ENCODE measurements at places on chromosomes 2 and 18.
A peak's percentile ranks its signal among the peaks of the same experiment; 100 is the strongest.

DNA sequence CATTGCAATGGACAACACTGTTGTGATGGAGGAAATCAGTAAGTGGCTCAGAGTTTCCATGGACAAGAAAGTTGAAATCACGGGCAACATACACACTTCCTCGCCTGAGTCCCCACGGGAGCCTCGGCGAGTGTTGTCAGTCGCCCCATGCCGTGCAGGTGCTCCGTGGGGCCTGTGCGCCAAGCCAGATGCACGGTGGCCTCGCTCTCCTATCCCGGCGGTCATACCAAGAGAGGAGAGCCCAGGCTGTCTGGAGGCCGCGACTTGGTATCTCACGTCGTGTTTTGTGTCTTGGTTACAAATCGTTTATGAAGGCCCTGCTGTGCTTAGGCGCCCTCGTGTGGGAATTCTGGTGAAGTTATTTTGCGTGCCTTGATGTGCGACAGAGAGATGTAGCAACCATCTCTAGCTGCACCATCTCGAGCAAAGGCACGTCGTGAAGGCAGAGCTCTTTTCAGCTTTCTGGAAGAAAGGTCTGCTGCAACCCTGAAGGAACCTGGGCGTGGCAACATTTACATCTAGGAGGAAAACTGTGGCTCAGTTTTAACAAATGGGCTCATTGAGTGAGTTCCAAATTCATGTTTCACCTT is 21.8 kb downstream of the ATG4B start:
- DNase-seq: peak; percentile 46

GRCh38 chr18:37922162-37922561 is 356.6 kb upstream of the CELF4 start:
- no peak for DNase-seq

DNA sequence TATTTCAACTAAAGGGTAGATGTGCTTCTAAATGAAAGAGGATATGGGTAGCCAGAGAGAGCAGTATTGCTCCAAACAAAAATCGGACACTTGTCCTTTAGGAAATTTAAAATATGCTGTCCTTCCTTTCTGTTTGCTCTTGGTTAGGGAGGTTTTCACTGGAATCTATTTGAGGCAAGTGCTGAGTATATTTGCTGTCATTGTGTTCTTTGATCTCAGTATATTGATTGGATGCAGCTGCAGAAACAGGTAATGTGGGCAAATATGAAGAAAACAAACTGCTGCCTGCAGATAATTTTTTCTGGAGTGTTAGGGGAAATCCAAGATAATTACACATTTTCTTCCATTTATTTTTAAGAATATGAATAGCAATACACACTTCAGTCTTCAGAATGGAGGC is 410.2 kb downstream of the NCKAP5 start:
- no peak for DNase-seq

- no peak for DNase-seq
Observed at GRCh38 chr2:70133127-70133452, 45.8 kb downstream of the PCBP1 start.

GRCh38 chr18:44689736-44690135 is 9.0 kb downstream of the SETBP1 start:
- DNase-seq: no peak

- DNase-seq: no peak
Observed at GRCh38 chr2:151757861-151758260, 23.6 kb upstream of the NEB start.

- no peak for DNase-seq
Observed at GRCh38 chr2:120840795-120841487, 105.3 kb downstream of the GLI2 start.

DNA sequence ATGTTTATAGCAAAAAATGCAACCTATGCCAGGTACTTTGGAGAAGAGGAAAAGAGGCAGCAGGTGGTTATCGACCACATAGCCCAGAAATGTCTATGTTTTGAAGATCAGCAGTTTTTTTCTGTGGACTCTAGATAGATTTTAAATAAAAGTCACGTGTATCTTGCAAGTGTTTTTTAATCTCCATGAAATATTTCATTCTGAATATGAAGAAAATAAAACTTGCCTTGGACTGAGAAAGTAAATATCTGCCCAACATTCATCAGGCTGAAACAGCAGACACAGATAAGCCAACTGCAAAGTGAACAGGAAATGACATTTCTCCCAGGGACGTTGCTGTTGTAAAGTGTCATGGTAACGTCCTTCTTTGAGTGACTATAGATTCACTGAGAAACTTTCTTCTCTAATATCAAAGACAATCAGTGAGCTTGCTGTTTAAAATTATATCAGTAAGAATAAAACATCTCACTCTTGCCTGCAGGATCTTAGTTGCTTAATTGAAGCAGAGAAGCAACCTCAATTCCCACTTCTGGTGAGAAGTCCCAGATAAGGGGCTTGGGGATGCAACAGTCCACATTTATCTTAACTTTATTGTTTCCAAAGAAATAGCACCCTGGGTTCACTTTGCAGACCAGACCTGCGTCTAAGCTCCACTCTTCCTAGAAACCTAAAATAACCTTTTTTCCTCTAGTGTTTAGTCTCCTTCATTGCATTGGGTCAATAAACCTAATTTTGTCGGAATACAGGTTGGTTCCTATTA is 6.3 kb downstream of the MYOM1 start:
- DNase-seq: peak; percentile 78

GRCh38 chr18:24064391-24065100 is 50.0 kb downstream of the TTC39C start:
- no peak for DNase-seq

DNA sequence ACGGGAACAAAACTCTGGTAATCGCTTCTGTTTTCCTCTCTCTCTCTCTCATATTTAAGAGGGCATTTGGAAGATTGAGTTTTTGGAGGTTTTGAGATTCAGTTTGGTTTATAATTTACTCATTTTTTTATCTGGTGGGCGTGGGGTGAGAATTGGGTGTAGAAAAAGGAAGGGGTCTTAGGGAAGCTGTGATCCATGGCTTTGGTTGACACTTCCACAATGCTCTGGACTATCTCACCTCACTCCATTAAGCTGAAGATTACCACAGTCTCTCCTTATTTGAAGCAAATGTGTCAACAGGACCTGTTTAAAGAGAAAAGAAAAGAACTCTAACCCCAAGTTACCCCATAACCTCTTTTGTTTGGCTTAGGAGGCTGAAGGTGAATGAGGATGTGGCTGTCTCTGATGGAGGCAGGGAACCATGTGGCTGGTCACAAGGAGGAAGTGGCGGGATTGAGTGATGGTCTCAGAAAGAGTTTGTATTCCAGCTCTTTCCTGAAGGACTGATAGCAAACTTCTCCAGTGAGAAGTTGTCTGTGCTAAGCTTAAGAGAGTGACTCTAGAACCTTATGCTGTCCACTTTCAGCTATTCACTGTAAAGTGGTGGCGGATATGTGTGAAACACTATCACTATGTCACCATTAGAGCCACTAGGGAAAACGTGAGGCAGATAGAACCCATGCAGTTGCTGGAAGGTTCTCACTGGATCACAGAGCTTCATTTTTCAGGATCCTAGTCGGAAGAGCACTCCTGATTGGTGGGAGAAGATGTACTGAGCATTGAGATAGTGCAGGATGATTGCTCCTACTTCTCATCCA is 934 bp downstream of the ZNF804A start:
- DNase-seq: no peak

- no peak for DNase-seq
Observed at GRCh38 chr2:239806276-239806675, 218.9 kb downstream of the NDUFA10 start.

GRCh38 chr18:79737426-79737825 is 57.8 kb downstream of the CTDP1 start:
- no peak for DNase-seq

- no peak for DNase-seq
Observed at GRCh38 chr2:199770716-199771115, 80.3 kb downstream of the FTCDNL1 start.

DNA sequence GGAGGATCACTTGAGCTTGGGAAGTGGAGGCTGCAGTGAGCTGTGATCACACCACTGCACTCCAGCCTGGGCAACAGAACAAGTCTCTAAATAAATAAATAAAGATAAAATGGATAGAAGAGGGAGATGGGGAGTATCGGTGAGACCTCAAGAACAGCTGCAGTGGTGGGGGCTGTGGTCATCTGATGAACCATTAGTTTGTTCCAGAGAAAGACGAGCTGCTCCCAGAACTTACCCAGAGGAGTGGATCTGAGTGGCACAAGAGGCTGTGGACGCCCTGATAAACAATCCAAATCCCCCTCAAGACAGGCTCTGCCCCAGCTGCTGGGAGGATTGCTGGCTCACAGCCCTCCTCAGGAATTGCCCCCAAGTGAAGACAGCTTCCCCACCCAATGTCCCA is 26.7 kb downstream of the TMEM127 start:
- DNase-seq: no peak

- DNase-seq: no peak
Observed at GRCh38 chr18:69239849-69240674, 160.6 kb upstream of the DOK6 start.

GRCh38 chr2:6111781-6112261 is 419.6 kb downstream of the SOX11 start:
- peak; percentile 0 for DNase-seq

DNA sequence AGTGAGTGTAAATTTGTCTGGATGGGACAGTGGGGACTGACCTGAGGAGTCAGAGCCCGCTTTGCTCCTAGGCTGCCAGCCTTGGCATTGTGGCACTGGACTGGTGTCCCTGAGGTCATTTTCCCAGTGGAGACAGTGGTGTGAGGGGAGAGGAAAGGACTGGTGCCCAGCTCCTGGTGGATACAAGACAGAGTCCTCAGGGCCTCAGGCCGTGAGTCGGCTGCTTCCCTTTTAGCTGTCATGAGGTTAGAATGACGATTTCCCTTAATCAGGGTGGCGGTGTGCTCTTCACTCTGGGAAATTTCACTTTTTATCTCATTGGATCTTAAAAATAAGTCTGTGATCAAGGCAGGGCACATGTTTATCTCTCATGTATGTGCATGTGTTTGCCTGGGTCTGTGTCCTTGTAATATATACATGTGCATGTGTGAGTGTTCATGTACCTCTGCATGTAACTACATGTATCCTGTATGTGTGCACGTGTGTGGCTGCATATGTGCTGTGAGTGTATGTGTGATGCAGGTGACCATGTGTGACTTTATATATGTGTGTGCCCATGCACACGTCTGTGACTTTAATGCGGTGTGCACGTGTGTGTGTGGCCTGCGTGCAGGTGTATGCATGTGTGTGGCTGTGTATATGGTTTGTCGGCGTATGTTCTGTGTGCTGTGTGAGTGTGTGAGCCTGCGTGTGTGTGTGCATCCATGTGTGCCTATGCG is 55.7 kb downstream of the GLI2 start:
- DNase-seq: no peak

GRCh38 chr2:121898483-121898882 is 143.0 kb downstream of the TSN start:
- peak; percentile 10 for DNase-seq

- DNase-seq: no peak
Observed at GRCh38 chr2:104431701-104432121, 422.2 kb upstream of the POU3F3 start.

DNA sequence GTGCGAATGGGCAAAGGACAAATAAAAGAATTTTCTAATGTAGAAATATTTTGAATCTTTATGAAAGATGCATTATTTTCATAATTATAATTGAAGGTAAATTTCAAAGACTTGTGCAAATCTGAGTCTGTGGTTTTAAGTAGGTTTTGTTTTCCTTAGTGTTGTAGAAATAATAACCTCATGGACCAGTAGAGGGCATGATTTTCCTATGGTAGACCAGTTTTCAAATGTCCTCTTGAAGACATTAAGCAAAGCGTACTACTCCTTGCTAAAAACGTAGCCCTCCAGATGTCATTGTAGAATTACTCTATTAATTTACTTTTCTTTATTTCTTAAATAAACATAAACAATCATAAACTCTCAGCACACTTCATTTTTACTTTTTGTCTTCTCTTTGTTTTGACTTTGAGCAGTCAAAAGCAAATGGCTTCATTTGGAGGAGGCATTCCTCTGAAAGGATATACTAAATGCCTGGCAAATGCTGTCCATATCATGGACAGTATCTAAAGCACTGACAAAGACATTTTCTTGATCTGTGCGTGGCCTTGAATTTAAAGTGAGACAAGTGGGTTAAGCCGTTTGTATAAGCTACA is 85.8 kb upstream of the FAM237A start:
- DNase-seq: no peak

GRCh38 chr2:187546762-187547333 is 7.4 kb downstream of the TFPI start:
- DNase-seq: no peak

GRCh38 chr2:160928854-160929301 is 231.3 kb upstream of the TANK start:
- DNase-seq: no peak

Measured in hematopoietic multipotent progenitor cell (in vitro differentiated cells).